ENCODE measurements at places on chromosomes 1 and 21.

DNA sequence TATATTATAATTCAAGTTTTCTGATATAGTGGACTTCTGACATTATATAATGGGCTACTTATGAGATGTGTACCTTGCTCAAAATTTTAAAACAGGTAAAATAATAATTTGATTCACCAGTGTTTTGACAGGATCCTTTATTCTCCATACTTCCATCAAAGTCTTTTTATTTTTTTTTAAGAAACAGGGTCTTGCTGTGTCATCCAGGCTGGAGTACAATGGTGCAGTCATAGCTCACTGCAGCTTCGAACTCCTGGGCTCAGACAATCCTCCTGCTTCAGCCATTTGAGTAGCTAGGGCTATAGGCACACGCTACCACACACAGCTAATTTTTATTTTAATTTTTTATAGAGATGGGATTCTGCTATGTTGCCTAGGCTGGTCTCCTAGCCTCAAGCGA is 129.4 kb downstream of the NRDC start:
- no peak for DNase-seq

GRCh38 chr1:64387389-64388285 is 82.3 kb upstream of the CACHD1 start:
- no peak for DNase-seq

- DNase-seq = no peak
These were observed 31.4 kb upstream of the S1PR1 start for GRCh38 chr1:101205457-101205856.

GRCh38 chr1:8992936-8993687 is 33.1 kb downstream of the SLC2A7 start:
- DNase-seq = no peak

- DNase-seq = peak; percentile 12
These were observed 569 bp upstream of the DAB1 start for GRCh38 chr1:57424231-57425027.

DNA sequence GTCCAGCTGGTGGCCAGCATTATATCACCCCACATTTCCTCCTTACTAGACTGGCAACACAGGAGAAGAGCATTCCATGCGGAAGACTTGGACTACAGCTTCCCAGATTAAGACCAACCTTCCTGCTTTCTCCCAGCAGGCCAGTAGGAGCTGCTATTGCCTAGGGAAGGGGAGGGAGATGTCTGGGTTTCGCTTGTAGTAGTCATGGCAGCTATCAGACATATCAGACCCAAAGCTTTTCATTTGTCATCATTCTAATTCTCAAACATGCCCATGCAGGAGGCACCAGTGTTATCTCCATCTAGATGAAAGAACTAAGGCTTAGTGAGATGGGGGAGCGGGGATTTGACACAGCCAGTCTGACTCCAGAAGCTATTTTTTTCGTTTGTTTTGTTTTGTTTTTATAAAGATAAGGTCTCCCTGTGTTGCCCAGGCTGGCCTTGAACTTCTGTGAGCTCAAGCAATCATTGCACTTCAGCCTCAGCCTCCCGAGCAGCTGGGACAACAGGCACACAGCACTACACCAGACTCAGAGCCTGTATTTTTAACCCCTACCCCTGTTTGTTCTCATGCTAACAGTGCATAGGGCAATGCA is 4.5 kb downstream of the PLA2G2A start:
- DNase-seq = peak; percentile 42
